ENCODE measurements at places on chromosomes 1 and 21. TPM values are rescaled to one million over a fixed set of nuclear protein-coding genes. Genes with fewer than 3 reads are reported as not detected.

The DMRTA2 gene
- 39.1 TPM for total RNA-seq

The SHE gene
- total RNA-seq = not detected

The TFF2 gene
- not detected for total RNA-seq

The APCS gene
- total RNA-seq = not detected

DNA sequence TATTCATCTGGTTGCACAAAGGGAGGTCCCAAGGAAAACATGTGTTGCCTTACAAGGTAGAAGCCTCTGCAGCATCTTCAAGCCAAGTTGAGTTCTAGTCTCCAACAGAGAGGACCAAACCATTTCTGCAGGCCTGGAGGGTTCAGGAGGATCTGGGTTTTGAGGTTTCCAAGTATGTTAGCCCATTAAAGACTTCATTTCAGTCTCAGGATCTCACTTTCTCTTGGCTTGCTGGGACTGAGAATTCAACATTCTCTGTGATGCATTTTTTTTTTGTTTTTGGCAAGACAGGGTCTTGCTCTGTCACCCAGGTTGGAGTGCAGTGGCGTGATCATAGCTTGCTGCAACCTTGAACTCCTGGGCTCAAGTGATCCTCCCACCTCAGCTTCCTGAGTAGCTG lies 8.8 kb upstream of the MYOCOS start:
- DNase-seq = no peak

DNA sequence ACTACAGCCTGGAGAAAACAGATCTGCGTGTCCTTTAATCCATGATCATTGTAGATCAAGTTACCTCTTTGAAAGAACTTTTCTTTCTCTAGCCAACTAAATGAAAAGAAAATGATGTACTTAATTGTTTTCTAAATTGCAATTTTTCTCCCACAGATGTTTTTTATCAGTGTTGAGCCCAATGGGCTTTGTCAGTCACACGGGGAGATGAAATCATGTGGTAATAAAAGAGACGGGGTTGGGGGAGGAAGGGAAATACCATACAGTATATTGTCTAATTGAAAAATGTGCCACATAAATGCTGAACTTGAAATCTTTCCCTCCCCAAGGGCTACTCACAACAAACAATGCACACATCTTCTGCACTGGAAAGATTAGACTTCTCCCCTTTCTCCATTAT lies 58.4 kb downstream of the NTMT2 start:
- no peak for DNase-seq

DNA sequence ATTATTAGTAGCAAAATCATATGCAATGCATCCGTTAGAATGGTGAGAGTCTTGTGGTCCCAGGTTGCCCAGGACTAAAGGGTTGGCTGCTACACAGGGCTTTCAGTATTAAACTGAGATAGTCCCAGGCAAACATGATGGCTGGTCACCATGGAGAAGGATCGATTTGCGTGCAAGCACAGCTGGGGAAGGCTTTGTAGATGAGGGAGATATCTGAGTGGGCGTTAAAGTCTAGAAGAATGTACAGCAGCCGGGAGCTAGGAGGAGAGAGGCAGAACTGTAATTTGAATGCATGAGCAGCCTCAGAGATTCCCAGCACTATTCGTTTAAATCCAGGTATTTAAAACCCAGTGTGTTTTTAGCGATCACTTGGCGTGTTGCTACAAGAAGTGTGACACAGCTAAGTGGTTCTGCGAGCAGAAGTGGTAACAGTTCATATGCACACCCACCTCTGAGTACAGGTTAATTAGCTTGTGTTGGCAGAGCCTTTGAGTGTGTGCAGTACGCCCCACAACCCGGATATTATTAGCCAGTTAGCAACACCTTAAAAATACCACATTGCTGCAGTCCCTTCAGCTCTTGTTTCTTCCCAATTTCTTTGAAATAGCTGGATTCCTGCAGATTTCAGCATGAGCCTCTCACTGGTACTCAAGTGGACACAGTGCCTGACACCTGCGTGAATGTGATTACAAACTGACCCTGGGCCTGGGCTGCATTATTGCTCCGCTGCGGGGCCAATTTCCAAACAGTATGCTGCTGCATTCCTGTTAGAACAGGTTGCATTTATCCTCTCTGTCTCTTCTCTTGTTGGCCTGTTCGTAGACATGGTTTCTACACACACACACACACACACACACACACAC lies 67.2 kb upstream of the SCAF4 start:
- no peak for DNase-seq

DNA sequence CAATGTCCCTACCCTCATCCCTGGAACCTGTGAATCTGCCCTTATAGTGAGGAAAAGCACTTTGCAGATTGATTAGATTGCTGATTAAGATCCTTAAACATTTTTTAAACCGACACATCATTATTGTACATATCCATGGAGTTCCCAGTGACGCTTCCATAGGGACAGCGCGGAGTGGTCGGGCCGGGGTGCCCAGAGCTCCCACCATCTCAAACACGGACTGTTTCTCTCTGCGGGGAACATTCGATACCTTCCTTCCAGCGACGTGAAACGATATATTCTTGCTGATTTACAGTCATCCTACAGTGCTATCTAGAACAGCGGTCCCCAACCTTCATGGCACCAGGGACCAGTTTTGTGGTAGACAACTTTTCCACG lies 4.0 kb downstream of the KRTAP10-12 start:
- DNase-seq = no peak

- no peak for DNase-seq
These were observed 212.8 kb downstream of the DSCAM start for GRCh38 chr21:40634141-40634540.
